ENCODE measurements at places on chromosomes 4 and X. TPM values are rescaled to one million over a fixed set of nuclear protein-coding genes. Genes with fewer than 3 reads are reported as not detected.

The NPNT gene
- 47.1 TPM for polyA plus RNA-seq

DNA sequence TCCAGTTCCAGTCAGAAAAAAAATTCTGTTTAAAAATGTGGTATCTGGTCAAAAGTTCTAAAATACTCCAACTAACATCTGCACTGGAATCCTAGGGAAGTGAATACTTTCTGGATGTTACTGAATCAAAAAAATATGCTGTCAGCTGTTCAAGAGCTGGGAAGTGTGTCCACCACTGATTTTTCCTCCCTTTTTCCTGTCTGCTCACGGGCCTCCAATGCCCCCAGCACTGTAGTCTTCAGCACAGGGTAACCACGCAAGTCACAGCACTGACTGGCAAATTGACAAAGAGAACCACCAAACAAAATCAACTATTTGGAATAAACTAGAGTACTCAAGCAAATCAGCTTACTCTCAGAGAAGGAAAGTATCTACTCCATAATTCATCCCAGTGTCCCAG lies 9.9 kb downstream of the VEGFC start:
- no peak for DNase-seq

DNA sequence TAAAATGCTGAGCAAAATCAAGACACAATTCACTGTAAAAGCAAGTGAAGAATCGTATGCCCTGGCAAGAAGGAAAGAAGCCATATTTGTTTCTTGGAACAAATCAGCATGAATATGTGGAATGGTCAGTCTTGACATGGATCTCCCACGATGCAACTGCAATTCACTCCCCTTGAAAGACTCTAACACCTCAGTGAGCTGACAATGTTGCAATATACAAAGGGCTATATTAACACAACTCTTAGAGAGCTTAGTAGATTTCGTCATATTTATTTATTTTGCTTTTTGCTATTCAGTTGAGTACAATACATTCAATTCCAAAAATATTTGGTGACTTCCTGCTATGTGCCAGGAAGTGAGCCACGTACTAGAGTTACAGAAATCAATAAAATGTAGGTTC lies 14.7 kb downstream of the OR13H1 start:
- DNase-seq = no peak

GRCh38 chr4:128288689-128289106 lies 1.1 kb upstream of the PGRMC2 start:
- DNase-seq = no peak

GRCh38 chrX:16023790-16024734 lies 99.3 kb upstream of the GRPR start:
- DNase-seq = no peak
